Neural crest cell (in vitro differentiated cells): ENCODE measurements at places on chromosomes 12 and 14. TPM values are rescaled to one million over a fixed set of nuclear protein-coding genes. Genes with fewer than 3 reads are reported as not detected.

GRCh38 chr12:117685110-117685926 lies 283.5 kb downstream of the KSR2 start:
- no peak overlapping the region for H3K27ac ChIP-seq
- no peak overlapping the region for H3K4me3 ChIP-seq
- peaks cover 4% of the 10 kb centered on the region for H3K4me1 ChIP-seq
- no peaks in the 10 kb centered on the region for H3K36me3 ChIP-seq
- H3K27me3 ChIP-seq = peaks cover 14% of the 10 kb centered on the region
- no peak for DNase-seq

- H3K36me3 ChIP-seq = no peaks in the 10 kb centered on the region
- peaks cover 65% of the 10 kb centered on the region for H3K27me3 ChIP-seq
- no peak for DNase-seq
- peaks cover 7% of the 10 kb centered on the region for H3K4me1 ChIP-seq
These were observed 5.1 kb upstream of the MAGOHB start for GRCh38 chr12:10618338-10618987.

- H3K4me1 ChIP-seq = no peaks in the 10 kb centered on the region
- H3K27me3 ChIP-seq = no peaks in the 10 kb centered on the region
- no peak for DNase-seq
- H3K4me3 ChIP-seq = no peak overlapping the region
- H3K27ac ChIP-seq = no peak overlapping the region
These were observed 147.3 kb downstream of the CCDC59 start for GRCh38 chr12:82210882-82211281.

The MIS18BP1 gene
- total RNA-seq = 55.2 and 58.9 TPM in 2 replicates

The FGF6 gene
- not detected in 2 replicates for total RNA-seq

The NANOG gene
- total RNA-seq = 0.05 TPM in 1 of 2 replicates, not detected in the other

The DTX3 gene
- total RNA-seq = 74.7 and 75.6 TPM in 2 replicates
